ENCODE measurements at places on chromosomes 7 and 10.

DNA sequence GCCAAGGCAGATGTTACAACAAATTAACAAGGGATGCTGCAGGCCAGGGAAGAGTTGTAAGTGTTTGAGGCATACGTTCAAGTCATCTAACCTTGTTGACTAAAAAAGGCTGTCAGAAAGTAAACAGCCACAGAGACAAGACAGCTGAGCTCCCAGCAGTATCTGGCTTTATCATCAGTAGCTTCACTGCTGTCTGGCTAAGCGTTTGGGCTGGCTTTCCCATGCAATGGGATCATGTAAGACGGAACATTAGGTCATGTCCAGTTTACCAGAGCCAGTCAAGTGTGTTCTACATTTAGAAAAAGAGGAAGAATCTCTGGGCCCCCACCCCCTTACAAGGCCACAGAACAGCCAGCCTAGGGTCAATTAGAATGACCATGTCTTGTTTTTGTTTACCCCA is 51.3 kb upstream of the GSAP start:
- DNase-seq, result no peak

GRCh38 chr10:88949912-88950837 is 2.4 kb downstream of the ACTA2 start:
- DNase-seq, result no peak

GRCh38 chr7:13898957-13899670 is 90.4 kb downstream of the ETV1 start:
- no peak for DNase-seq

DNA sequence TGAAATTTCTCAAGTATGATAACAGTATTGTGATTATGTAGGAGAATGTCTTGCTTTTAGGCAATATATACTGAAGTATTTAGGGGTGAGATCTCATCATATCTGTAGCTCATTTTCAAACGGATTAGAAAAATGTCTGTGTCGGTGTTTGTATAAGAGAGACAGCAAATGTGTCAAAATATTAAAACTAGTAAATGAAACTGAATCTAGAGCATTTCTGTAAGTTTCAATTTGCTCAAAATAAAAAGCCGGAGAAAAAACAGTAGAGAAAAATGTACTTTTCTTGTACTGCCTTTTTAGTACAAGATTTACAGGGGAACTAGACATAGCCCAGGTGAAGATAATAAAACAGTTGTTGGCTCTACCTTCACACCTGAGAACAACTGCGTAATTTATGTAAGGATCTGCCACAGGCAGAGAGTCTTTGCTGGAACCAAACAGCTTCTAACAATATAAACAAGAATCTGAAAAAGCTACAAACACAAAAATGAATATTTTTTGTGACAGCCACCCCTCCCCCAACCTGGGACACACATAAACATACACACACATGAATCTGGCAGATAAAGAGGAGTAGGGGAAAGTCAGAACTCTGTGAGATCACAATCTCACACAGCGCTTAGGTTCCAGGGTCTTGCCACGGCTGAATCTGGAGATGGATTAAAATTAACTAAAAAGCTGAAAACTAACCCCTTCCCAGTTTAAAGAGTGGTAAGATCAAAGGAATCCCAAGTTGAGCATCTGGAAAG is 153.3 kb downstream of the AVL9 start:
- DNase-seq, result no peak

- DNase-seq, result no peak
Measured at GRCh38 chr7:6432781-6433180, 15.0 kb downstream of the DAGLB start.

DNA sequence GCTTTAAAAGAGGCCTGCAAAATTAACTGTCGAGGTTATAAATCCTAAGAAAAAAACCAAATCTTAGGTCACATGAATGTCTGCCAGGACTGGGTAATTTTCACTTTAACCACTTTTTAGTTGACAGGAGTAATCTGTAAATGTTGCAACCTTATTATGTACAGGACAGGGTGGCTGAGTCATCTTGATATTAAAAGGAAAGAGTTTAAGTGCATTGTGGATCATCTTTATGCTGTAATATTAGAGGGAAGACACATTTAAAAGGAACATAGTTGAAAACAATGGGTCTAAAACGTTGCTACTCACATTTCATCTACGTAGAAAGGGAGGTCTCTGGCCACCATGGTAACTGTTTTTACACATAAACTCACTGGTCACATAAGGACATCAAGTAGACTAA is 115.5 kb downstream of the LSMEM1 start:
- no peak for DNase-seq

DNA sequence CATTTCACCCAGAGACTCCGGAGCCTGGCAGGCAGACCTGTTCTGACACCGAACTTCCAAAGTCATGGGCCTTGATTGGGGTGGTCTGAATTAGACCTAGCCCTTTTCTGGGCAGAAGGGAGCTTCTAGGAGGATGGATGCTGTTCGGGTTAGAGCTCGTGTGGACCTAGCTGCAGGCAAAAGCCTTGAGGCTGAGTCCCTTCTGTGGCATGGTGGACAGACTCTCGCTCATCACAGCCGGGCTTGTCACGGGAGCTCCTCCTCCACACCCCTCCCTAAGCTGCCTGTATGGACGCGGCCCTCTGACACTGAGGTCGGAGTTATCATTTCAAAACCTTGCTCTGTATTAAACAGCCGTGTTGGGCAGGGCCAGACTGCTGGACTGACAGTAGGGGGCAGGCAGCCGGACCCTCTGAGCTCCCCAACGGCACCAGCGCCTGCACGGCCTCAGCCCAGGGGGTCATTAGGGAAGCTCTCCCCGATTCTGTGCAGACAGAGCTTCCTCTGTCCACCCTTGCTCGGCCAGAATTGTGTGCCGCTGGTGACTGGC is 2.2 kb downstream of the IRF5 start:
- DNase-seq, result no peak

DNA sequence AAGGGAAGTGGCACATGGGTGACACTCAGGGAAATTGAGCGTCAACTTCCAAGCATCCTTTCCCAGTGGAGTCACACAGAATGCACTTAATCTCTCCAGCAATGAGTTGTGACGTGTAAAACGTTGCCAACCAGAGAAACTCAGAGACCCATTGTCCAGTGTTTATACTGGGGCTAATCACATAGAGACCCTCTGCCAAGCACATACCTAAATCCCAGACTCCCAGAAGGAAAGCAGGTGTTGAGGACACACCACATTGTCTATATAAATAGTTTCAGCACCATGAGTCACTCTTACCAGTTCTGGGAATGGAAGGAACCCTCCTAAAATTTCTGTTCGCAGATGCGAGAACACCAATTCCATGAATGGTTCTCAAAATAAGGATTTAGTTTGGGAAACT is 76.4 kb upstream of the BET1 start:
- no peak for DNase-seq

DNA sequence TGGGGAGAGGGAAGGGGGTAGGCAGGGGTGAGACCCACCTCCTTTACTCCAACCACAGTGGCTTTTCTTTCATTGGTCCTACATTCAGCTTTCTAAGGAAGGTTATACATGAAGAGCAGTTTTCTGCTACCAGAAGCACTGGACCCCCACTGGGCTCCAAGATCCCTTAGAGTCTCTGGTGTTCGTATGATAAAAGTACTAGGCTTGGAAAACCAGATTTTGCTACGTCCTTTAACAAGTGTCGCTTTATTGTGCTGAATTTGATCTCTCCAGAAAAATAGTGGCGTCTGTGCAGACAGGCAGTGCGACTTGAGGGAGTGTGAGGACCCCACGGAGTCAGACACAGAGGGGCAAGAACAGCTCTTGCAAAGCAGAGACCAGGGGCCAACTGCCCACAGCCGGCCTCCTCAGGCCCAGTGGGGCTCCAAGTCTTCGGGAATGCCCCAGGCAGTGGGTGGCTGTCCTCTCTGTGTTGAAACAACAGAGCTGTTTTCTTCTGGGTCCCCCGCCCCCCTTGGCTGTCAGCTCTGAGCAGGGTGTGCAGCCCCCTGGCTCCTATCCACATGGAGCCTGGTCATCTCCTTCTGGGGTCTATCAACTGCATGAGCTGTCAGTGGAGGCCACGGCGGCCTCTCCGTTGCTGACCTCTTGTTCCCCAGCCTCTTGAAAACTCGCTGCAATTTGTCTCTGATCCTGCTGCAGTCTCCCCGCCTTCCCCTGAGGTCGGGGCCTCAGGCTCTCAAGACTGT is 333.2 kb downstream of the RPS24 start:
- DNase-seq, result no peak

DNA sequence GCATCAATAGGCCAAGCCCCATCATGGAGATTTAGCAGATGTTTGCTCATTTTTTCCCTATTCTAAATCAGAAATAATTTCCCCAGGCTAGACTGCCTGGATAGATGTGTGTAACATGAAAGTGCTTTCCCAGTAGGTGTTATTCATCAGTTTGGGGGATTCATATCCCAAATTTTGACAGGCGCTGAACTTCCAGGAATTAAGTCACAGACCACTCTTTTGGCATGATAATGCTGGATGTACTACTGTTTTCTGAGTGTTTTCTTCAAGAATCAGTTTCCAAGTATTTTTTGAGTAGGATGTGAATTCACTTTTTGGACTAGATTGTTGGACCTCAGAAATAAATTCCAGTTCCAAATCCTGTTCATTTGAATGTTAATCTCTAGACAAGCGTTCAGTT is 637.4 kb downstream of the REEP3 start:
- no peak for DNase-seq

DNA sequence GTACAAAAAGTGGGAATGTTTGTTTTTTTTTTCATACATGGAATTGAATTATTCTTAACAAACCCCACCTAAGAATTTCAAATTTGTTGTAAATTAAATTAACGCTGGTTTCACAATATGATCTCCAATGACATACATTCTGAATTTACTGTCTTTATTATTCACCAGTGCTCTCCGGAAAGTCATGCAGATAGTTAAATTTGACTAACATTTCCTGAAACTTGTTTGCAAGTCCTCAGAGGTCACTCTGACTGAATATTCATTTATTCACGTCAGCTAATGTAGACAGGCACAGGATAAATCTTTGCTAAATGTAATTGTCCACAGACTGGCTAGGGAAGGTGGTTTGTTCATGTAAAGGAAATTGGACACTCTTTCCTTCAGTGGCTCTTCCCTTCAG is 730.4 kb downstream of the PHTF2 start:
- no peak for DNase-seq

DNA sequence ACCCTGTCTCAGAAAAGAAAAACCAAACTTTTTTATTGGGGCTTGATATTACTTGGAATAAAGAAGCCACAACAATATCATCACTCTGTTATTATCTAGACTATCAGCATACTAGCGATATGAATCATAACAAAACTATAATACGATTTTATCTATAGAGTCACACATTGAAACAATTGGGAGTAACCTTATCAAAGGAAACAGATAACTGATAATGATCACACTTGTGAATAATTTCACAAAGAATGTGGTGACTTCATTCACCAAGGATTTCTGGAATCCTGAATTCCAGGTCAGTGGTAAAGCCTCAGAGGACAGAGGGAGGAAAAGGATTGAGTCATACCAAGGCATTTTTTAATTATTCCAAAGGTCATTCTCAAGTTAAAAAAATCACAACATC is 32.1 kb upstream of the NMT2 start:
- DNase-seq, result no peak

DNA sequence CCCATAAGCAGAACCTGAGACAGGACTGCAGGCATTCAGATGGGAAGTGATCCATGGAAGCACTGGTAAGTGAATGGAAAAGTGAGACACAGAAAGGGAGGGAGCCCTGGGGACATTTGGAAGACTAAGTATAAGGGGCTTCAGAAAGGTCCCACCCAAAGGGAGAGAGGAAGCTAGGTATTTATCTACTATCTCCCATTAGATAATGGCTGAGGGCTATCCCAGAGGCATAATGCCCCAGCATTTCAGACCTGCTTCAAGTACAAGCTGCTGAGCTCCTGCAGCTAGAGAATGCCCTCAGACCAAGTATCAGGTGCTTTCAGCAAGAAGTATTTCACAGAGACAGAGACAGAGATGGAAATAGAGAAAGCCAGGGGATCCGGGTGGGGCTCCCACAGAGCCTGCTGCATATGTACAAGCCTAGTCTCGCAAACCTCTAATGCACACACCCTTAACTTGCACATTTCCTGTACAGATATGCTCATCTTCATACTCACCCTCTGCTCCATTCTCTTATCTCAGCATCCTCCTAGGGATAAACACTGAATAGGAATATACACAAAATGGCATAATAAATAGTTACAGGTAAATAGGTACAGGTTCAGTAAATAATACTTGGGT is 20.2 kb downstream of the KDM7A start:
- no peak for DNase-seq

DNA sequence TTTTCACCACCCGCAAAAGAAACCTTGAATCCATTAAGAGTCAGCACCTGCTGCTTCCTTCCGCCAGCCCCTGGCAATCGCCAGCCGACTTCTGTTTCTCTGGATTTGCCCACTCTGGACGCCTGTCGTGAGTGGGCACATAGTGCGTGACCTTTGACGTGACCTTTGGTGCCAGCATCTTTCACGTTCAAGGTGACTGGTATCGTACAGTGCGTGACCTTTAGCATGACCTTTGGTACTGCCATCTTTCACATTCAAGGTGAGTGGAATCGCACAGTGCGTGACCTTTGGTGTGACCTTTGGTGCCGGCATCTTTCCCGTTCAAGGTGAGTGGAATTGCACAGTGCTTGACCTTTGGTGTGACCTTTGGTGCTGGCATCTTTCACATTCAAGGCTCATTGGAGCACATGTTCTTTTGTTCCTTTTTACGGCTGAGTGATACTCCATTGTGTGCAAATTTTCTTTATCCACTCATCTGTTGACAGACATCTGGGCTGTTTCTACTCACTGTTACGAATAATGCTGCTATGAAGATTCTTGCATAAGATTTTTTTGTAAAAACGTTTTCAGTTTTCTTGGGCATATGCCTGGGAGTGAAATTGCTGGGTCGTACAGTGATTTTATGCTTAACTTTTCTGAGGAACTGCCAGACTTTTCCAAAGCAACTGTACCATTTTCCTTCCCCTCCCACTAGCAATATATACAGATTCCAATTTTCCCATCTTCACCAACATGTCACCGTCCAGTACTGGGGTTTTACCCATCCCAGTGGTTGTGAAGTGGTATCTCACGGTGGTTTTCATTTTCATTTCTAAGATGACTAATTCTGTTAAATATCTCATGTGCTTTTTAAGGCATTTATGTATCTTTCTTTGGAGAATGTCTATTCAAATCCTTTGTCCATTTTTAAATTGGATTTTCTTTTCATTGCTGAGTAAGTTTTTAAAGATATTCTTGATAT is 145.3 kb downstream of the DIP2C start:
- no peak for DNase-seq

GRCh38 chr10:6035101-6035834 is 26.9 kb downstream of the IL2RA start:
- no peak for DNase-seq

DNA sequence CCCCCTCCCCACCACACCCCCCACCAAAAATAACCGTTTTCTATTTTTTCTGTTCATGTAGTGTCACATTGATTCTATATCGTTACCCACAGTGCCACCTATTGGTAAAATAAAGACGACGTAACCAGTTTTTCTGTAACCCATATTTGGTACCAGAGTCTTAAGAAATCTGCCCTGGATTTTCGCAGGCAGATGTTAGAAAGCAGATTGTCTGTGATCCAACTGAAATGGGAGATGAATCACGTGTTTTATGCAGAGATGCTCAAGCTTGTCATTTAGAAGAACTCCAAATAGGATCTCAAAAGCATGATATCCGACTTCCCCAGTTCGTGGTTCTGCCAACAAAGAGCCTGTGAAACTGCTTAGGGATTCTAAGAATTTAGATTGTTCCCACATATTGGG is 261.1 kb upstream of the CSTF2T start:
- DNase-seq, result no peak

- DNase-seq, result no peak
Measured at GRCh38 chr7:32860090-32860489, 31.5 kb downstream of the KBTBD2 start.

GRCh38 chr10:61835069-61835945 is 66.2 kb upstream of the ARID5B start:
- no peak for DNase-seq
